ENCODE measurements at places on chromosomes 16 and 17.

GRCh38 chr16:76583466-76583865 lies 306.3 kb downstream of the CNTNAP4 start:
- DNase-seq, result no peak

DNA sequence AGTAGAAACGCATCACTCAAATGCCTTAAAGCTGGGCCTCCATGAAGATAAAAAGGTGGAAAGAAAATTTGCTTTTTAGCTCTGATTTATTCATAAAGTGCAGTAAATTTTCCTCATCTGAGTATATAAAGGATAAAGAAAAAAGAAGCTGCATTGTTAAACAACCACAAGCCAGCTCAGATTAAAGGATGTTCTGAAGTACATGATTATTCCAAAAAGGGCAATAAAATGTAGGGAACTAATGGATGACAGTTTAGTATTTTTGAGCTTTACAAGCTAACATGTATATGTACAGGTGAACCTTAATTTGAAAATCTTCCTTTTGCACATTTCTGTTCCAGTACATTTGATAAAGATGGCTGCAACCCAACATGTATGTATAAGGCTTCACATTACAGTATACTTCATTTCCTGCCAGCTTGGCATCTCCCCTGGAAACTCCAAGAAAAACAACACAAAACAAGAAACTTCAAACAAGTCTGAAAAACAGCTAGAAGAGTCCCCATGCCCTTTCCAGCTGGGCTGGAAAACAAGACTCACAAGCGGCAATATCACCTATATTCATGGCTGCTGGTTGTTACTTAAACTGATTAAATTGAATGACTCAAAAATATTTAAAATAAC lies 225.7 kb downstream of the CEP112 start:
- DNase-seq, result no peak

- no peak for DNase-seq
These were observed 7.4 kb upstream of the LGALS9 start for GRCh38 chr17:27623614-27624013.

GRCh38 chr16:87216148-87216840 lies 100.9 kb downstream of the C16orf95 start:
- no peak for DNase-seq

DNA sequence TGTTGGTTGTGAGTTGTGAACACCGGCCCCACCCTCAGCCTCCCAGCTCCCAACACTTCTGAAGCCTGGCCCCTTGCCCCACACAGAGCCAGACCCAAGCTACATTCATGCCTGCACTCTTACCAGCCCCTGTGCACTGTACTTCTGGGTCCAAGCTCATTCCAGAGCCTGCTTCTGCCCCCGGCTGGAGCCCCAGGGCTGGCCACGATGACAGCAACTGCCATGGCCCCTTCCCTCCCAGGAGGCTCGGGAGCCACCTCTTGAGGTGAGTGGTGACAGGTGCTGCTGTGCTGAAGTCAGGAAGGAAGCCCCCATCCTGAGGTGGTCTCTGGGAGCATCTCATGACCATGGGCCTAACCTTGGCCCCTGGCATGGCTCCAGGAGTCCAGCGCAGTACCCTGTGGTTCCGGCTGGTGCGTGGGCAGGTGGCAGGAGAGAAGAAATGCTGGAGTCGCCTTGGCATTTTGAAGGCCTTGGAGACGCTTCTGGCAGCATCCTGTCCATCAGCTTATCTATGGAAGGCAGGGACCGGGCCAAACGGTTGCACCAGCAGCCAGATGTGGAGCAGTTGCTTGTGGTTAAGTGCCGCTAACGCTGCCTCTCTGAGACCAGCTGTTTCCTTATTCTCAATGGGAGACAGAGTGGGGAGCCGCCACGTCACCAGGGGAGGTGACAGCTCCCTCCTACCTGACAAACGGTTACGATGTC lies 3.9 kb upstream of the CDT1 start:
- DNase-seq, result no peak

- no peak for DNase-seq
These were observed 51.7 kb downstream of the CCDC42 start for GRCh38 chr17:8692916-8693315.

DNA sequence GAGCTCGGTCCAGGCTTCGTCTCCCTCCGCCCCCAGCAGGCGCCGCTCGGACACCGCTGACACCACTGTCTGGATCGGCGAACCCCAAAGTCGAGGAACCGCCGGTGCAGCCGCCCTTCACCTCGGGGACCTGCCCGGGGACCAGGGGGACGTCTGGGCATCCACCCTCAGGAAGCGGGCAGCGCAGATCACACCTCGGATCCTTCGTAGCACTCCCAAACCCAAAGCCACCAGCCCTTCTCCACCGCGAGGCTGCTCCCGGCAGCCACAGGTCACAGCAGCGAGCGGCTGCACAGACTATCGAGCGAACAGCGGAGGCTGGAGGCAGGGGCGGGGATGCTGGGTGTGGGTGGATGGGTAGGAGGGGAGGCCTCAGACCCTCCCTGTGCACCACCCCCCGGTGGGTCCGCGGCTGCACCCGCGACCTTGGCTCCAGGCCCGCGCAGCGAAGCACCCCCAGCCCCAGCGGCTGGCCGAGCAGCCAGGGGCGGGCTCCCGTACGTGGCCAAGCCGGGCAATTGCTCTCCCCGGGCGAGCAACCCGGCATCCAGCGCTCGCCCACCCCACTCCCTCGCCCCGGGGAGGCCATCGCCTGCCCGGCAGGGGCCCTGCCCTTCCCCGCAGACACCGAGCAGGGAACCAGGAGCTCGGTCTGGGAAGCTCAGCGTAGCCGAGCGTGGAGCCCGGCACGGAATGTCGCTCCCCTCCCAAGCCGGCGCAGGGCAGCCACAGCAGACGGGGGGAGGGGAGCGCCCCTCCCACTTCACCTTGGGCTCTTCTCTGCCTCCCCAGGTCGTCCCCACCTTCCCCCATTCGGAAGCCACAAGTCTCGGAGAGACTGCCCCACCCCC lies 1.0 kb downstream of the SDK2 start:
- DNase-seq, result peak; percentile 66

DNA sequence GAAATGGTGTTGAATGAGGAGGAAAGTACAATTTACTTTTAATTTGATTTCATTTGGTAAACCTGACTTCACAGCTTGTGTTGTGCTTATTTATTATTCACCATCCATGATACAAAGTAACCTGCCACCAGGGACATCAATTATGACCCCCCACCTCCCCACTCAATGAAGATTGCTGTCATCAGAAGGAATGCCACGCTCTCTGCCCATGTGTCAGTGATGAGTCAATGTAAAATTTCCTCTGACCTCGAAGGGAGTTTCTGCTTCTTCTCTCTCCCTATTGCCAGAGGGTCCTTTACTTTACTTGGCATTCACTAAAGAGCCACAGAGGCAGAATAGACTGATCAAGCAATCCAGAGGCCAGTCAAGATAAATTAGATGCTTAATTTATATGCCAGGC lies 759.7 kb downstream of the CDH11 start:
- DNase-seq, result no peak

DNA sequence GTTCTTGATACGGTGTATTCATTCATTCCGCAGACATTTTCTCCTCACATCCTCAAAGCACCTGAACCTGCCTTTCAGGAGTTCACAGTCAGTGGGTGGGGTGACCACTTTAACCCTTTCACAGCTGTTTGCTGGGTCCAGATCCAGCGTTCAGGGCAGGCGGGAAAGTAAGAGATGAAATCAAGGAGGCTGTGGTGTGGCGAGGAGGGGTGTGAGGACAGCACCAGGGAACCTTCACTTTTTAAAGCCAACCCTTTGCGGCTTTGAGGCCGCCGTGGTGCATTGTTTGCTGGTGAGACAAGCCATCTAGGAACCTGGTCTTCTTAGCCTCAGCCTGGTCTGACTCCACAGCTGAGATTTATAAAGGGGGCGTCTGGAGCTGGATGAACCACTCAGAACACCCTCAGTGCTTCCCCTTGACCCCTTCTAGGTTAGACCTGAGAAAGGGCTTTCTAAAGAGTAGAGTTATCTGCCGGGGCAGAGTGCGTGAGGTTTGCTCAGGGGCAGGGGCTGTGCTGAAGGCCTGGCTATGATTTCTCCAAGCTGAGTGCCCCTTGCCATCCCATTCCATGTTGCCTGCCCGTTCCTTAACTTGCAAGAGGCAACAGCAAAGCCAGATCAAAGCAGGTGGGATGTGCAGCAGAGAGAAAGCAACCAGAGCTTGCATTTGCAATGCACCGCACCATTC lies 933 bp downstream of the CCR7 start:
- DNase-seq, result no peak

GRCh38 chr17:4180791-4181190 lies 37.8 kb downstream of the CYB5D2 start:
- DNase-seq, result no peak

- DNase-seq, result no peak
These were observed 15.2 kb upstream of the C17orf78 start for GRCh38 chr17:37360632-37361031.

GRCh38 chr17:66032082-66032712 lies 159.7 kb downstream of the CEP112 start:
- no peak for DNase-seq

DNA sequence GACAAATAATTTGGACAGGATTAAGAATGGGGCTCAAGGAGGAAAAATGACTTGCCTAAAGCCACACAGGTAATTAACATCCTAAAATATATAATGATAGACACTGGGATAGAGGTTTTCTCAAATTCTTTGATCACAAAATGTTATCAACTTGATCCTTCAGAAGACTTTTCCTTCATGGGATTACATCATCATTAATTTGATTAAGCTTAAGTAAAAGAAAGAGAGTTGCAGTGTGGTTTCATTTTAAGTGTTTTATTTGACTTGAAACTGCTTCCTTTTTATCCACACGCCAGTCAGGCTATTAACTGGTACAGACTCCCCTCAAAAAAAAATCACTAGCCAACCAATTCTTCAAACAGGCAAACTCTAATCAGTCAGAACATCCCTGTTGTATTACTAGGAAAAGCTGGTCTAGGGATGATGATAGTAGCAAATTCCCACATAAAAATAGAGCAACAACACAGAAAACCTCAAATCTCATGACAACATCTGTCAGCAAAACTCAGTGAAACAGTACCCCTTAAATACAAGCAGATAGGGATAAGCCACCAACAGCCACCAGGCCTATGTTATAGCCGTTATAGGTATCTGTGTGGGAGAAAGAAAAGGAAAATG lies 32.5 kb downstream of the AKAP10 start:
- DNase-seq, result no peak

DNA sequence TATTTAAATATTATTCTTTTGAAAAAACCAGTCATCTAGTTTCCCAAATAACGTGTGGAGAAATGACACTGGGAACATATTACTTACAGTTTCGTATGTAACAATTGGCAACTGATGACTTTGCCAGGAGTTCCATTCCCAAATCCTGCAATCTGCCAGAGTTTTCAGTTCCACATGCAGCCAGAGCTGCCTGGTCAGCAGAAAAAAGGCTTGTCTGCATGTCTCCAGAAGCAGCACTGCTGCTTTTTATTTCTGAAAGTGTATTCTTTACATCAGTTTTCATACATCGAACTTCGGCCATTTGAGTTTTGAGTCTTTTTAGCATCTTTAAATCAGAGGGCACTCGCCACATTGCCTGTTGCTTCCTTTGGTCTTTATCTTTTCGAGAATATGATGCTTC lies 78.4 kb downstream of the TRIM37 start:
- no peak for DNase-seq

GRCh38 chr17:5816491-5817070 lies 232.3 kb upstream of the NLRP1 start:
- DNase-seq, result no peak

- DNase-seq, result no peak
These were observed 26.3 kb downstream of the SLC6A2 start for GRCh38 chr16:55682086-55682485.

DNA sequence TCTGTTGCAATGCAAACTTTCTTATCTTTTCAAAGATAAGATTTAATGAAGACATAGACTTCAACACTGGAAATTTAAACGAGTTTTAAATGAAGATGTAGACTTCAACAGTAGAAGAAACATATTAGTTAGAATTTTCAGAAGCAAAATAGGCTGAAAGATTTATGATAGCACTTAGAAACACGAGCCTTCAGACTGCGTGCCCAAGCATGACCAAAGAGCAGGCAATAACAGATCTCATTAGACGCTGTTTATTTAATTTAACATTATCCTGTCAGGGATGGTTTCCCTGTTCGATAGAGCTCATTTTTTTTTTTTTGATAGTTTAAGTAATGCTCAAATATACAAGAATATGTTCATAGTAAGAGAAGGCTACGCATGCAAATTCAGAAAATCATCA lies 604.7 kb upstream of the SOX9 start:
- DNase-seq, result no peak

- no peak for DNase-seq
These were observed 633 bp downstream of the CDR2 start for GRCh38 chr16:22373662-22374310.

- DNase-seq, result no peak
These were observed 301.7 kb upstream of the N4BP1 start for GRCh38 chr16:48911700-48912099.

DNA sequence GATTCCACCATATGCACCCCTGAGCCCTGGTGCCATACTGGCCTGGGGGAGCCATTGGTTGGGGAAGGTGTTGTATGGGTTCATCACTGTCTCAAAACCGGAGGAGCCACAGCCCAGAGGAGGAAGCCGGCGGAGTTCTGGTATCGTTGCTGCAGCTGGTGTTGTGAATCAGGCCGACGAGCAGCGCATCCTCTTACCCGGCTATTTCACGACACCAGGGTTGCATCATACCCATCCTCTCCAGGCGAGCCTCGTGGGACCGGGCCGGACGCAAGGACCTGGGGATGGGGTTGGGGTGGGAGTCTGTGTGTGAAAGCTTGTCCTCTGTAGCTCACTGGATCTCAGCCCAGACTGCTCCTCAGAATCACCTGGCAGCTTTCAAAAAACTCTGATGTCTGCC lies 6.6 kb upstream of the SLC12A3 start:
- DNase-seq, result no peak

GRCh38 chr17:82444941-82445521 lies 5.5 kb downstream of the CYBC1 start:
- no peak for DNase-seq

DNA sequence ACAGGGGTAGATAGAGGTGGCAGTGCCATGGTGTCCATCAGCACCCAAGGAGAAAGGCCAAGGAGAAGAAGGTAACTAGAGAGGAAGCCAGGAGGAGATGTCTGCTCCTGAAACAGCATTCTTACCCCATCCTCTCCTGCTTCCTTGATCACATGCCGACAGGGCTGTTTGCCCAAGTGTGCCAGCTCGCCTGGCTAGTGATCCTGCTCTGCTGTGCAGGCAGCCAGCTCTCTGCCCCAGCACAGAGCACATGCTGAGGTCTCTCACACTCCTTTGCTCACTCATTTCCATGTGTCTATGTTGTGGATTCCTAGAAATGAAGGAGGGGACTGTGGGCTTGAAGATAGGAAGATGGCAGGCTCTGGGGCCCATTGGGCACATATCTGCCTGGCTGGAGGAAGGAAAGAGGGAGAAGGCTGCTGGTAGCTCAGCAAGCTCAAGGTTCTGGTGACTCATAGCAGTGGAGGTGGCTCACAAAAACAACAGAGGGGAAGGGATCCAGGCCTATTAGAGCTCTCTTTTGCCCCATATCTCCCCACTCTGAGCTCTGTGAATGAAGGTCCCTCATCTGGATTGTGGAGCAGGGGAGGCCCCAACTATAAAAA lies 54.3 kb downstream of the NEUROD2 start:
- DNase-seq, result no peak
